ENCODE measurements at places on chromosomes 11 and 22.
A peak's percentile ranks its signal among the peaks of the same experiment; 100 is the strongest.

GRCh38 chr11:62487738-62488551 is 58.7 kb downstream of the AHNAK start:
- no peak for DNase-seq

- DNase-seq = no peak
Measured at GRCh38 chr22:29341849-29342127, 26.3 kb upstream of the RASL10A start.

DNA sequence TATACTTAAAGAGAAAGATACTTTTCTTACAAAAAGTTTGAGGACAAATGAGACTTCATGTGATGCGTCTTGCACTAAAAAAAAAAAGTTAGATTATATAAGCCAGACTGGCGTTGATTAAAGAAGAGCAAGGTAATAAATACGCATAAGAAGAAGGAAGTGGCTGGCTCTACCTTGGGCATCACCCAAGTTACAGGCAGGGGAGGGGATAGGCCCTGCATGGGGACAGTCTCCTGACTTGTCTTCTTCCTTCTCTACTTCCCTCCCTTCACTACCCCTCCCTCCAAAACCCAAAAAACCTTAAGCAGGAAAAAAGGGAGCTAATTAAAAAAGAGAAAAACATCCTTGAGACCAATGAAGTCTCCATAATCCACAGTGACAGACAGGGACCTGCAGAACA is 22.3 kb upstream of the TMA7B start:
- no peak for DNase-seq

- no peak for DNase-seq
Measured at GRCh38 chr11:40291741-40292140, 1167.7 kb downstream of the LRRC4C start.

DNA sequence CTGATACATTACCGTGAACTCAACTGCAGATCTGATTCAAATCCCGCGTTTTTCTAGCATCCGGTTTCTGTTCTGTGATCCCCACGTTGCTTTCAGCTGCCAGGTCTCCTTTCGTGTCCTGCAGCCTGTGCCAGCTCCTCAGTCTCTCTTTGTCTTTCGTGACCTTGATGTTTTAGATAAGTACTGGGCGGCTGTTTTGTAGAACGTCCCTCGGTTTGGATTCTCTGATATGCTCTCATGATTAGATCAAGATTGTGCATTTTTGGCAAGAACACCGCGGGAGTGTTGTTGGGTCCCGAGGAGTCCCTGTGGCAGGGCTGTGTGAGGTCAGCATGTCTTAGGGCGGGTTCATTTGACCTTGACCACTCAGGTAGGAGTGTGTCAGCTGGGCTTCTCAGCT is 38.6 kb downstream of the KCNQ1 start:
- DNase-seq = no peak

DNA sequence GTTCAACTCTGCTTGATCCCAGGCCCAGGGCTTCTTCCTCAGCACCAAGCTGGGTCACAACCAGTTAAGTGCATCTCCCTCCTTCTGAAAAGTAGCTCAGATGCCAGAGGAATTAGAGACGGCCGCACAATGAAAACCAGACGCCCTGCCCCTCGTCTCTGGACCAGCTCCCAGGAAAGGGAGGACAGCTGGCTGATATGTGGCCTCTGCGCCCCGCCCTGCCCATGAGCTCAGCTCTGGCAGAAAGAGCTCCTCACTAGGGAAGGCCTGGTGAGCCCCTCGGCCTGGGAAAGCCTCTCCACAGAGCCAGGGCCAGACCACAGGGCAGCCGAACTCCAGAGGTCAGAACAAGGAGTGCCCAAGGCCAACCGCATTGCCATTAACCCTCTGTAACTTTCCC is 18.1 kb upstream of the SCGB1A1 start:
- no peak for DNase-seq

- no peak for DNase-seq
Measured at GRCh38 chr22:37235897-37236607, 8.0 kb downstream of the RAC2 start.

GRCh38 chr22:31618057-31618456 is 44.0 kb downstream of the PISD start:
- no peak for DNase-seq

DNA sequence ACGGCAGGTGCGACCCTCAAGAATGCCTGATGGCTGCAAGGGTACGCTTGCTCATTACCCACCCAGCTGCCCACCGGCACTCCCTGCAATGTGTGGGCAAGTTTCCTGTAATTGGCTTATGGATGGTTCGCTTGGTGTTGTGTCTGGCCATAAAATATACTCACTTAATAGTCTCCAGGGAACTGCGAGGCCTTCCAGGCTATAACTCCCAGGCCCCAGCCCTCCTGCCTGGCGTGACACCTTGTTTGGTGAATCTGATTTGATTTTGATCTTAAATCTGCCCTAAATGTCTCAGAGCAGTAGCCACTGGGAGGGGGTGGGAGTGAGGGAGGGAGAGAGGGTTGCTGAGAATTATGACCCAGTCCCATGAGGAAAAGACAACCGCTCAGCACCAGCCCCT is 572.2 kb downstream of the BUD13 start:
- no peak for DNase-seq

DNA sequence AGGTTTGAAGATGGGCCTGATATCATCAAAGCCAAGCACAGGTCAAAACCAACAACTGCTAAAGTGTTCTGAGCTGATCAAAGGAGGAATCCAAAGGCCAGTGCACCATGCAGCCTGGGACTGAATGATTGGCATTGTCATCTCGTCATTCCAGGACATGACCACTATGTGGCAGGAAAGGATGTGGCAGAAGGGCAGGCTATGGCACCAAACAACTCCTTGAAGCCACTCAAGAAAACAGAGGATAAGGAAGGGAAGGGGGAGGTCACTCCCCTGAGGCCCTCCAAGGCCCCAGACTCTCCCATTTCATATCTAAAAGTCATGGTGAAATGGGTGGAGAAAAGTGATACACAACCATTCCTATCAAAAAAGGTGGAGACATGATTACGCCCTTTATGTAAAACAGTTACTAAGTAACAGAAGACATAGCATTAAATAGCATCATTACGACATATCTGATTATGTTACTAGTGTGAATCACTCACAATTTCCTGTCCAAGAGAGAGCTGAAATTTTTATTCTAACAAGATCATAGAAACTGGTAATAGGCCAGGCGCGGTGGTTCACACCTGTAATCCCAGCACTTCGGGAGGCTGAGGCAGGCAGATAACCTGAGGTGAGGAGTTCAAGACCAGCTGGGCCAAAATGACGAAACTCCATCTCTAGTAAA is 49.3 kb downstream of the AHNAK start:
- peak; percentile 5 for DNase-seq

Measured in stimulated activated CD4-positive, alpha-beta T cell treated with anti-CD3 and anti-CD28 coated beads, Interleukin-1b, Interleukin-23, amount 100 ng/mL, for 48 hours (primary cell).